ENCODE measurements at places on chromosomes 16 and 17.
A peak's percentile ranks its signal among the peaks of the same experiment; 100 is the strongest.

DNA sequence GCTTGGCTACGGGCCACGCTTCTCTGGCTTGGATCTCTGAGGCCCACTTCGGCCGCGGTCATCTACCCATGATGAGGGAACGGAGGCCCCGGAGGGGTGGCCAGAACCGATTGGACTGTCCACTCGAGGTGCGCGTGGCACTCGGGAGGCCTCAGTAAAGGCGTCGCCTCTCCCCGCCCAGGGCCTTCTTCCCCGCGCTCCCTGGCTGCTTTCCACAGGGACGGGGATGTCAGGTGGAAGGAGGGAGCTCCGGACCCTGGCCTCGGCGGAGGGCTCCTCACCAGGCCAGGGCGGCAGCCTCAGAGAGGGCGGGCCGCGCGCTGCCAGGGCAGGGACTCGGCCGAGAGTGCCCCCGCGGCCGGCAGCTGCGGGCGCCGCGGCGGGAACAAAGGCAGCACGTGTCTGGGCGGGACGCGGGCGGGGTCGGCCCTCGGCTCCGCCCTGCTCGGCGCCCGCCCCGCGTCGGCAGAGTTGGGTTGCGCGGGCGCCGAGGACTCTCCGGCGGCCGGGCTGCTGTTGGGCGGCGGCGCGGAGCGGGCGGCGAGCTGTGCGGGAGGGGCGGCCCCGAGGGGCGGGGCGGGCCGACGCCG, 587 bp upstream of the CDK5R1 start:
- peak; percentile 43 for DNase-seq

GRCh38 chr16:85785927-85786326, 13.4 kb downstream of the EMC8 start:
- DNase-seq, result no peak

DNA sequence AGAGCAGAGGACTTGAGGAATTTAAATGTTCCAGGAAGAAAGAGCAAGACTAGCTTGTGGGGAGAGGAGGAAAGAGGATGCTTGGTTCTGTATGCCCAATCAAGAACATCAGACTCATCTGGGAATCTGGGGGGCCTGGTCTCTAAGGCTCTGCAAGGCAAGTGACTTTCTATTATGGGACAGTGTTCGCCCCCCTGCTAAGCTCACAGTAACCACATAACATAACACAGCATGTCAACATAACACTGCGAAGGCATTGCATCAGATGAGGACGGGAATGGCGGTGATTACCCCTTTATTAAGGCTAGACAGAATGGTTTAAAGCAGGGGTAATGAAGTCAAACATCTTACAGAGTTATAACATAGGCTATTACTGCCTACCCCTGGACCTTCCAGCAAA, 176.6 kb upstream of the IRX6 start:
- no peak for DNase-seq

GRCh38 chr16:57115514-57116182, 23.3 kb downstream of the CPNE2 start:
- DNase-seq, result no peak

DNA sequence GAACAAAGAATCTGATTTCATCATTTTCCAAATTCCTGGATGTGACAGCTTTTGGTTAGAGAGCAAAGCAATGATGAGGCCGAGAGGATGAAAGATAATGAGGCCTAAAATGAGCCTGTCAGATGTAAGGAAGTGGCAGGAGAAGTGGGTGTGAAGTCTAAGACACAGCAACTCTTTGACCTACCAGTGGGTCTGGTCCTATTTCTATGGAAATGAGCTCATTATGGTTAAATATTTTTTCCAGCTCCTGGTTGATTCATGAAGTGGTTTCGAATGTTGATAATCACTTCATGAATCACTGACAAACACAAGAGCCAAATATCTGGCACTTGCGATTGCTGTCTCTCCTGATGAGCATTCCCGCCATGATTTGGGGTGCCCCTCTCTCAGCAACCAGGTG, 273.3 kb upstream of the CDH5 start:
- DNase-seq, result no peak

GRCh38 chr17:31550389-31551056, 159.0 kb downstream of the RAB11FIP4 start:
- DNase-seq, result no peak

- peak; percentile 20 for DNase-seq
Measured at GRCh38 chr17:10295728-10296343, 77.0 kb downstream of the MYH13 start.

GRCh38 chr17:82331345-82331939, 2.1 kb downstream of the SECTM1 start:
- no peak for DNase-seq

GRCh38 chr17:55377671-55378275, 43.9 kb downstream of the MMD start:
- no peak for DNase-seq

GRCh38 chr16:55495616-55496289, 13.1 kb upstream of the LPCAT2 start:
- DNase-seq, result no peak

DNA sequence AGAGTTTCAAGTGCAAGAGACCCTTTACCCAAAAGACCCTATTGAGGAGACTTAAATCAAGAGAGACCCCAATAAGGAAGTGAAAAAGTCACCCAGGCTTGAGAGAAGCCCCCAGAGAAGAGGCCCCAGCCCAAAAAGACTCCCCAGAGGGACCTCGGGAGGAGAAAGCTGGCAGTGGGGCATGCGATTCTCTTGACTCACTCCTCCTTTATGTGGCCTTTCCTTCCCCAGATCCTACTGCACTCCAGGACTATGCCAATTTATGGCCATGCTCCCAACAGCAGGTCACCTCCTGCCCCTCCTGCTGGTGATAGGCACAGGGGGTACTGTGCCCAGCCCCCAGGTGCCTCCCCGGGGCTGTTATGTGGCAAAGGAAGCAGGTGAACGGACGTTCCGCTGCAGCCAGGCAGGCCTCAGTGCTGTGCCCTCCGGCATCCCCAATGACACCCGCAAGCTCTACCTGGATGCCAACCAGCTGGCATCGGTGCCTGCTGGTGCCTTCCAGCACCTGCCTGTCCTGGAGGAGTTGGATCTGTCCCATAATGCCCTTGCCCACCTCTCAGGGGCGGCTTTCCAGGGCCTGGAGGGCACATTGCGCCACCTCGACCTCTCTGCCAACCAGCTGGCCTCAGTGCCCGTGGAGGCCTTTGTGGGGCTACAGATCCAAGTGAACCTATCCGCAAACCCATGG, 16.3 kb downstream of the LRRC3C start:
- no peak for DNase-seq

DNA sequence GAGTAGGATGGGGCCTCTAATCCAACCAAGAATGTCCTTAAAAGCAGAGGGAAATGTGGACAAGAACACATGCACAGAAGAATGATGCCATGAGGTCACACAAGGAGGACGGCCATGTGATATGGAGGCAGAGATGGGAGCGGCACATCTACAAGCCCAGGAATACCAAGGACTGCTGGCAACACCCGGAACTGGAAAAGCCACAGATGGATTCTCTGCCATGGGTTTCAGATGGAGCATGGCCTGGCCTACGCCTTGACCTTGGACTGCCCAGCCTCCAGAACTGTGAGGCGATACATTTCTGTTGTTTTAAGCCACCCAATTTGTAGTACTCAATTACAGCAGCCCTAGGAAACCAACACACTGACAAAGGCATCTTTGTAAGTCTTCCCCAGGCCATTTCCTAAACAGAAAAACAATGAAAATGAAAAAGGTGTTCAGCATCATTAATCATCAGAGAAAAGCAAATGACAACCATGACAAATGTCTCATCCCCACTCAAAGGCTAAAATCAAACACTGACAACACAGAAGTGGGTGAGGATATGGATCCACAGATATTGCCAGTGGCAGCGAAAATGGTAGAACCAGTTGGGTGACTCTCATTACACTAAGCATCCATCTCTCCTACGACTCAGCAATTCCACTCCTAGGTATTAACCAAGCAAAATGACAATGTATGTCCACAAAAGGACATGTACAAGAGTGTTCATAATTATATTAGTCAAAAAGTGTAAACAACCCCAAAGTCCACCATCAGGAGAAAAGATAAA, 76.9 kb upstream of the CNEP1R1 start:
- DNase-seq, result no peak

- no peak for DNase-seq
Measured at GRCh38 chr17:50221266-50221863, 19.9 kb upstream of the COL1A1 start.

- peak; percentile 67 for DNase-seq
Measured at GRCh38 chr17:17792551-17793377, 44.0 kb downstream of the SREBF1 start.

DNA sequence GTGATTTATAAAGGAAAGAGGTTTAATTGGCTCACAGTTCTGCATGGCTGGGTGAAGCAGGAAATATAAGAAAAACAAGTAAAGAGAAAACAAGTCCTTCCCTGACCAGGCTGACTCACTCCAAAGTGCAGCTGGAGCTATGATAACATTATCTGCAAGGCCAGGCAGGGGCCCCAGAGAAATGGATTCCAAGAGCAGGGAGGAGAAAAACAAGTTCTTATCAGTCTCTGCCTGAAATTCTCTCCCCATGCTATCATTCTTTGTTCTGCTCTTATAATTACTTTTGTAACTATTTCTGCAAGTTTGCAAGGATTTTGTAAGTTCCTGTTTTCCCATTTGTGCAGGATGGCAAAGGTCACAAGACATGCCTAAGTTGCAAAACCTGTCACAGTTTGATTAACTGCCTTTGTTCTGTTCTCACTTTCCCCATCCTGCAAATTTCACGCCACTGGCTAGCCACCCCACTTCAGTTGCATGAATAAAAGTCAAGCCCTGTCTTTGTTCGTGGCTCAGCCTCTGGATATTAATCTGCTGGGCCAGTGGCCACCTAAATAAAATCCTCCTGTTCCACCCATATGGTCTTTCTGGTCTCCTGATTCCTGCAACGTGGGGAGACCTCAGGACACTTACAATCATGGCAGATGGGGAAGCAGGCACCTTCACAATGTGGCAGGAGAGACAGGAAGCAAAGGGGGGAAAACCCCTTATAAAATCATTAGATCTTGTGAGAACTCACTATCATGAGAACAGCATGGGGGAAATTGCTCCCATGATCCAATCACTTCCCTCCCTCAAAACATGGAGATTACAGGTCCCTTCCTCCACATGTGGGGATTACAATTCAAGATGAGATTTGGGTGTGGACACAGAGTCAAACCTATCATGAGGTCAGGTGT, 13.1 kb downstream of the ABCA9 start:
- DNase-seq, result no peak

DNA sequence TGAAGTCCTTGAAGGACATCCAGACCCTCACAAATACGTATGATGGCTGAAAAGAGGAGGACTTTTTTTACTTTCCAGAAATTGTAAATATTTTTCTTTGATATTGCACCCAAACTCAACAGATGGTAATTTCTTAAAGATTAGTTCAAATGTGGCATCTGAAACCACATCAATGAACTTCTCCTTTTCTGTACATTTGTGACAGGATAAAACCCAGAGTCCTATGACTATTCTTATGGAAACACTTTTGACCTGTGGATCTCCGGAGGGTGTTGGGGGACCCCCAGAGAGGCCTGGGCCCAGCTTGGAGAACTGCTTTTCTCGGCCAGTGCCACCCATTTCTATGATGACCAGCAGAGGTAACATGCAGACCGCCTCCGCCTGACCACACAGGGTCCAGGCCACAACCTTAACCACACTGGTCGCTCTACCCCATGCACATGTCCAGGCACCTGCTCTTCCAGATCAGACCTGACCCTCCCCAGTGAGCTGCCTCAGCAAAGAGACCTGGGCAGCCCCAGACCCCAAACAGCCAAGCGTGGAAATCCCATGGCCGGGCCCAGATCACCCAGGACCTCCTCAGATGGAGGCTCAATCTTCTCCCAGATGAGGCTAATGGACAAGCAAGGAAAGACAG, 22.7 kb downstream of the RPH3AL start:
- no peak for DNase-seq

DNA sequence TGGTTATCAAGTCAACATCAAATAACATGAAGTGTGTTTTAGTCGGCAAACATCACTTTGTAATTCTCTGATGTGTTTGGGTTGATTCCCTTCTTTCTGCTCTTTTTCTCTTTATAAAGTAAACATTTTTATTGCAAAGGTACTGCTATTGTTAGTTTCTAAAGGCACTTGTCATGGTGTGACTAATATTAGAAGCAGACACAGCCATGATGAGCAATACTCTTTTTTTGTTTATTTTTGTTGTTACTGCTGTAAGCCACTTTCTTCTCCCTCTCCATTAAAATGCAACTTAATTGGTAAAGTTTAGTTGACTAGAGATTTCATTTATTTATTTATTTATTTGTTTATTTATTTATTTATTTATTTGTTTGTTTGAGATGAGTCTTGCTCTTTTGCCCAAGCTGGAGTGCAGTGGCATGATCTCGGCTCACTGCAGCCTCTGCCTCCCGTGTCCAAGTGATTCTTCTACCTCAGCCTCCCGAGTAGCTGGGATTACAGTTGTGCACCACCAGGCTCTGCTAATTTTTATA, 424.7 kb downstream of the WWOX start:
- no peak for DNase-seq

- DNase-seq, result peak; percentile 34
Measured at GRCh38 chr16:56190048-56190676, 1.1 kb upstream of the GNAO1 start.

- DNase-seq, result no peak
Measured at GRCh38 chr16:68343137-68343536, 32.3 kb downstream of the PRMT7 start.

DNA sequence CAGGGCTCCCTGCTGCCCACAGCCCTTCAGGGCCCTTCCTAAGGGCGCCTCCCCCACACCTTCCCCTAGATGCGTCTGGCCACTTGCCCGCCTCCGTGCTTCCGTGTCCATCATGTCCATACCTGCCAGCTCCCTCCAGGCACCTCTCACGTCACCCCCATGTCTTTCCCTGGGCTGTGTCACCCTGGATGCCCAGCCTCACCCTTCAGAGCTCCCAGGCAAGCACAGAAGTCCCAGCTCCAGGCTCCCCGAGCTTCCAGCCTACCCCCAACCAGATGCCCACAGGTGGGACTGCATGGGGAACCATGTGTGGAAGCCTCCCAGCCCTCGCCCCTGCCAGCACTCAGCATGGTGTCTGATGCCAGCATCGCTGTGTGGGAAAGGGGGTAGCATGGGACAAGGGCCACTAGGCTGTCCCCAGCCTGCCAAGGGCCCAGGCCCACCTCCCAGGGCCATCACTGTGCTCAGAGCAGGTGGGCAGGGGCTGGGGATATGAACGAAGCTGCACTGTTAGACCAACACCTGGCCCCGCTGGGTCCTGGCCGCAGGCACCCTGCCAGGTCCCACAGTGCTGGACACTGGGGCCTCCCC, 1.9 kb upstream of the AXIN1 start:
- DNase-seq, result no peak

GRCh38 chr17:79966681-79967080, 69.0 kb downstream of the TBC1D16 start:
- DNase-seq, result no peak

DNA sequence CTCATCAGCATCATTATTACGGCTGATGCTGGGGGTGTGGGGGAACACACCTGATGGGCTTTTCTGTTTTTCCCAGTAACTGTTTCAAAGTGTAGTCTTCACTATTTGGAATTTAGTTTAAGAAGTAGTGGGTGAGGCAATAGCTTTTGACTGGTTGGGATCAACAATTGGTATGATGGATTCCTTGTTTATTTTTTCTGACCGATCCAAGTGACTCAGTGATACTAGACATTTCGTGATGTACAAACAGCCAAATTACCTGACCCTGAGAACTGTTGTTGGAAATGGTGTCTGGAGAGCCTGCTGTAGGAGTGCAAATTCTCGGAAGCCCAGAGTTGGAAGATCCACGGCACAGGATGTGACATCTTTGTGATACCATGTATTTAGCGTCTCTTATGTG, 204.2 kb downstream of the PRKCA start:
- no peak for DNase-seq
